Left lung (tissue), 14 donors: ENCODE measurements at places on chromosomes 11 and 22. TPM values are rescaled to one million over a fixed set of nuclear protein-coding genes. Genes with fewer than 3 reads are reported as not detected.

SMTNL1 gene
- polyA plus RNA-seq = 0.80 TPM

MORC2 gene
- 35.0 TPM for polyA plus RNA-seq

JAML gene
- 3.7 TPM for polyA plus RNA-seq

CYP2R1 gene
- 26.1 TPM for polyA plus RNA-seq

LARGE2 gene
- polyA plus RNA-seq = 12.5 TPM

PAK1 gene
- 55.1 TPM for polyA plus RNA-seq

DNA sequence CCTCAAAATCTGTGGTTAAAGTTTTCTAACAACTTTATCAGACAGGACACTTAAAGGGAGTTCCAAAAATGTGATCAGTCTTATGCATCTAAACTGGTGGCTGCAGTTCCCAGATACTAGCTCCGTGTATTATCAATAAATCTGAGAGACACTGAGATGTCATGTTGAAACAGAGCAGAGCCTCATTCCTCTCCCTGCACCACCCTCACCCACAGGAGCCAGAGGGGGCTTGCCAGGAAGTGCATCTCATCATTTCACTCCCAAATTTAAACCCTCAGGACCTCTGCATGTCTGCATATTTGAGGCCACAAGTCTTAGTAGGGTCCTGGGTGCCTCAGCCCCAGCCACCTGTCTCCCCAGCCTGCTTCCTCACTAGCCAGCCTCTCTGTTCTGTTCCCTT, 167.4 kb upstream of the NTM start:
- no peak for DNase-seq

DNA sequence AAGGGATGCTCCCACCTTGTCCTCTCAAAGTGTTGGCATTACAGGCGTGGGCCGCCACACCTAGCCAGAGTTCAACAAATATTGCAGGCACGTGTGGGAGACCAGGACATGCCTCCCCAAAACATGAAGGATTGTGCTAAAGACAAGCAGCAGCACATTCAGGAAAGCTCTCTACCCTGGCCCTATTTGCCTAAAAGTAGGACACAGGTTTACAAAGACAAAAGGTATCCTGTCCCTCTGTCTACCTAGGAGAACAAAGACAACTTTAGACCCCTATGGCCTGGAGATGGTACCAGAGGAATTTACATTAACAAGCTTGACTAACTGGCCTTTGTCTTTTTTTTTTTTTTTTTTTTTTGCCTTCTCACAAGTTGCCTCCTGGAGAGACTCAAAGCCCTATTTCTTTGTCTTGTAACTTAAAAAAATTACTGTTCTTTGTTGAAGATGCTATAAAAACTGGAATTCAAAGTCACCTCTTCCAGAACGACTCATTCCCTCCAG, 859 bp upstream of the ACCS start:
- no peak for DNase-seq

DNA sequence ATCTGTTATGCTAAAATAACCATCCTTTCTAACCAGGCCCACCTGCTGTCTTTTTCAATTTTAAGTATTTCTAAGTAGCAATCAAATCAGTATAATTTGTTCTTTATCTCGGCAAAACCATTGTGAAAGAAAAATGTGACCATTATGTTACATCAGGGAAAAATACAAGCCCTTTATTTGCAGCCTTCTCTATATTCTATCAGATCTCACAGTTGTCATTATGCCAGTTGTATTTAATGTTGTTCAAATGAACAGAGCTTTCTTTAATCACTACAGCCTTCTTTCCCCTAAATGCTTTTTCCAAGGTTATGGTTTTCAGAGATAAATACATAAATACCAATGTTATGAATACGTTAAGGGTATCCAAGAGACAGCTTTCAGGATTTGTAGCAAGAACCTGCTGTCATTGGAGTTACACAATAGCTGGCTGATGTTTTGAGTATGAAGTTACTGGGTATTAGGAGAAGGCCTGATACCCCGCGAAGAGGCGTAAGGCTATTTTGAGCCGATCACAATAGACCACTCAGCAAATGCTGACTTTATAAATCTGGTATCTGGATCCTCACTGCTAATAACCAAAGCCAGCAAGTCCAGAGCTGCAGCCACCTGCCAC, 406.3 kb downstream of the CADM1 start:
- DNase-seq = peak; percentile 32

DNA sequence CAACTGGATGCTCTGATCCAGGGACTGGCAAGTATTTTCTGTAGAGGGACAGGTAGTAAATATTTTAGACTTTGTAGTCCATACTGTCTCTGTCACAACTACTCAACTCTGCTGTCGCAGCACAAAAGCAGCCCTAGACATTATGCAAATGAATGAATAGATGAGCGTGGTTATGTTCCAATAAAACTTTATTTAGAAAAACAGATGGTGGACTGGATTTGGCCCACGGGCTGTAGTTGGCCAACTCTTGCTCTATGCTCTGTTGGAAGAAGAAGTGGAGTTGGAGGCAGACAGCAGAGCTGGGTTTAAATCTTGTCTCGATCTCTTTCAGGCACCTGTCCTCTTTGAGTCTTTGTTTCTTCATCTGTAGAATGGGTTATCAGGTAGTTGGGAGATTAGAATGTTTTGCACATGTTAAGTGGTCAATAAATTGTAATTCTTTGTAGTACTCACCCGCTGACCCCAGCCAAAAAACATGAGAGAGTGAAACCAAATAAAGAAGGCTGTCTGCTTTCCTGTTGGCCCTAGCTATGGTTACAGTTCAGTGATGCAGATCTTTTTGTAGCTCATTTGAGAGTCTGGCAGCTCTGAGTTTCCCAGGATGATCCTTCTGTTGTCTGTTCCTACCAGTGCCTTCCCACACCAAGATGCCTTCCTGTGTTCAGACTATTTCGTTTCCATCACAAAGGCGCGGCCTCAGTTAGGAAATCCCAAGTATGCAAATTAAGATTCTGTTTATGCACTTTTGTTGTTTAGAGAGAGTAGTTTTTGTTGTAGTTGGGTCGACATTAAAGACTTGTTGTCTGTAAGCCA, 198.1 kb upstream of the SEZ6L start:
- no peak for DNase-seq

DNA sequence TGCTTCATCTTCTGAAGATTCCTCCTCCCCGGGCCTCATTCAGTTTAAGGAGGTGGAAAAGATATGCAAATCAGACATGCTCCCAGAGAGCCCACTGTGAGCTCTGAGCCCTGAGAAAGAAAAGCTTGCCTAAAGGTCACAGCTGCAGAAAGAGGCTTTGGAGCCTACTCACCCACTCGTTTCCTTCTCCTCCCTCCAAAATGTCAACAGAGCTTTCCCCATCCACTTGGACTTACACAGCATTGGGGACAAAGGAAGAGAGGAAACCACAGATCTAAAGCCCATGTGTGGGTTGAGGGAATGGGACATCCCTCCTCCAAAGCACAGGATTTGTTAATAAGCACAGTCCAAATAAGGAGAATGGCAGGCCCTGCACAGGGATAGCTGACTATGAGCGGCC, 158.4 kb downstream of the ETS1 start:
- DNase-seq = no peak

DNA sequence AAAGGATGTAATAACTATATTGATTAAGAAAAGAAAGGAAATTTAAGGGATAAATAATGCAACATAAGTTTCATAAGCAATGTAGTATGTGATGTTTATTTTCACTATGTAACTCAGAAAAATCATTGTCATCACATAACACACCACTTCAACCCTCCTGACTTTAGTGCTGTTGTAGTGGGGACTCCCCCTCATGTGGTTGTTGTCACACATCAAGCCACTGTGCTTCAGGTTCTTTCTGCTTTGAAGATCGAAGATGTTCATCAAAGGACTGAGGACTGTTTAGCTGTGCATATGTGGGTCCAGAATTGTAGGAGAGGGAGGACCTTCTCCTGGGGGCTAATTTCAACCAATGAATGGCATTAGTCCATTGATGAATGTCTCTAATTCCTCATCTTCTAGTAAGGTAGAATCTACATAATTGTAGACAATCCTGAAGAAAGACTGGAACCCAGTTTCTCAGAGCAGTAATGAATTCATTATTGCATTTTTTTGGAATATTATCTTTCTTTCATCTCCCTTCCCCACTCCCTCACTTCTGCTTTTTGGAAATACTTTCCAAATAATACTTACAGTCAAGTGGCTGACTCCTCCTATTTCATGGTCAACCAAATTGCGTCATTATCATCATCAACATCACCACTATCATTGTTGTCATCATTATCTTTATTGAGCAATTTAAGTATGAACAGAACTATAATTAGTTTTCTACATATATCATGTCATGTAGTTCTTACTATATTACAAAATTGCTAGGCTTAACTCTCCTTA, 9.8 kb upstream of the CARD16 start:
- DNase-seq = no peak

DNA sequence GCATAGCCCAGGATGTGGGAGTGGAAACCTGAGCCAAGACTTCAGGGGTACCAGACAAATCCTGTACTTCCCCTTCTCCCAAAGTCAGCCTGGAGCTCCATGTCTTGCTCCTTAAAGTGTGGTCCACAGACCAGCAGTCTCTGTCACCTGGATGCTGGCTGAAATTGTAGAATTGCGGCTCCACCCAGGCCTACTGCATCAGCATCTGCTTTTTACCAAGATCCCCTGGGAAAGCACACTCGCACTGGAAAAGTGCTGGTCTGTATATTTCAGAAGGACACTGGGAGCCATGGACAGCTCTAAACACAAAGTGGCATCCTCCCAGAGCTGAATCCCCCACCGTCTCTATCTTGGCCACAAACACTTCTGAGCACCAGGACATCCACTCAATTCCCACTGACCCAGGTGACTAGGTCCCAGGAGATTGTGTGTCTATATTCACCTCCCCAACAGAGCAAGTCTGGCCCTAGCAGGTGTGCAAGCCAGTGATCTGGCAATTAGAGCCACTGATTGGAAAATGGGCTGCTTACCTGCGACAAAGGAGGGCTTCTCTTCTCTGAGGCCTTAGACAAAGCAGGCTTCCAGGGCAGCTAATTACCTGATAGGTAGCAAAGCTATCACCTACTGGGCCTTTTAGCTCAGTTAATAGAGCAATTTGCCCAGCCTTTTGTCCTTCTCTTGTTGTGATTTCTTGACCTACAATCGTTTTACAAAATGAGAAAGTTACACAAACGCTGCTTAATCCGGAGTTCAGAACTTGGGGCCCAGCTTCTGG, 443.3 kb downstream of the MN1 start:
- no peak for DNase-seq

DNA sequence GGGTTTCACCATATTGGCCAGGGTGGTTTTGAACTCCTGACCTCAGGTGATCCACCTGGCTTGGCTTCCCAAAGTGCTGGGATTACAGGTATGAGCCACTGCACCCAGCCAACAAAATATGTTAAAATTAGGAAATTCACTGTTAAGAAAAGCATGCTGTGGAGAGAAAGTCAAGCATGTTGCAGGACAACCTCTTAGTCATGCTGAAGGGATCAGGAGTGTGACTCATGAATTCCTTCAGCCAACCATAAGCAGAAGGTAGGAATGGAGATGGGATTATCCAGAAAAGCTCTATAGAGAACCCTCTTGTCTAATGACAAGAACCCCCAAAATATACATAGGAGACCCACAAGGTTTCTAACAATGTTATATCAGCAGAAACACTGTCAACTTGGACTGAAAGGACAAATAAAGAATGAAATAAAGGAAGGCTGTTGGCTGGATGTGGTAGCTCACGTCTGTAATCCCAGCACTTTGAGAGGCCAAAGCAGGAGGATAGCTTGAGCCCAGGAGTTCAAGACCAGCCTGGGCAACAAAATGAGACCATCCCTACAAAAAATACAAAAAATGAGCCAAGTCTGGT, 16.0 kb downstream of the MRTFA start:
- DNase-seq = no peak

DNA sequence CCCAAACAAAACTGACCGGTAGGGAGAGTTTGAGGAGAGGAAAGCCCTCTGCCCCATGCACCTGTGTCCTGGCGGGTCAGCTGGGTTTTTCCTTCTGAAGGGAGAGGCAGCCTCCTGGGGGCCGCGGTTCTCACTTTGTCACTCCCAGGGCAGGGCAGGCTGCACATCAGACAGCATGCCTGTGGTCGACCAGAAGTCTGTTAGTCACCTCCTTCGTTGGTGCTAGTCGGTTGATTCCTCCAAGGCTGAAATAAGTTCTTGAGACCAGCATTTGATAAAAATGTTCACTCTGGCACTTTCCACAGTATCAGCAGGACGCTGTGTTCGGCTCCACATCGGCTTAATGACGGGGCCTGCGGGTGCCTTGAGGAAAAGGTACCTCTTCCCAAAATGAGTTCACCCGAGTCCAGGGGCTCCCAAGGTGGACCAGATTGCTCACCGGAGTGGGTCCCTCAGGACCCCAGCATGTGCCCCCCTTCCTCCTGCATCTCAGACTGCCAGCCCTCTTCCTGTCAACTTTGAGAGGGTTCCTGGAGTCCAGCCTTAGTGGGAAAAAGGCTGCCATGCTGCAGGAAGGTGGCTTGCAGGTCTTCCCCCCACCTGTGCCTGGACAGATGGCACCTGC, 373.7 kb upstream of the B3GAT1 start:
- no peak for DNase-seq

- DNase-seq = peak; percentile 43
These were observed at the start of gene PITPNM1 for GRCh38 chr11:67504950-67505581. PITPNM1 (minus strand) TSS chr11:67505363; CDS start chr11:67504180, 1,183 bp downstream.

DNA sequence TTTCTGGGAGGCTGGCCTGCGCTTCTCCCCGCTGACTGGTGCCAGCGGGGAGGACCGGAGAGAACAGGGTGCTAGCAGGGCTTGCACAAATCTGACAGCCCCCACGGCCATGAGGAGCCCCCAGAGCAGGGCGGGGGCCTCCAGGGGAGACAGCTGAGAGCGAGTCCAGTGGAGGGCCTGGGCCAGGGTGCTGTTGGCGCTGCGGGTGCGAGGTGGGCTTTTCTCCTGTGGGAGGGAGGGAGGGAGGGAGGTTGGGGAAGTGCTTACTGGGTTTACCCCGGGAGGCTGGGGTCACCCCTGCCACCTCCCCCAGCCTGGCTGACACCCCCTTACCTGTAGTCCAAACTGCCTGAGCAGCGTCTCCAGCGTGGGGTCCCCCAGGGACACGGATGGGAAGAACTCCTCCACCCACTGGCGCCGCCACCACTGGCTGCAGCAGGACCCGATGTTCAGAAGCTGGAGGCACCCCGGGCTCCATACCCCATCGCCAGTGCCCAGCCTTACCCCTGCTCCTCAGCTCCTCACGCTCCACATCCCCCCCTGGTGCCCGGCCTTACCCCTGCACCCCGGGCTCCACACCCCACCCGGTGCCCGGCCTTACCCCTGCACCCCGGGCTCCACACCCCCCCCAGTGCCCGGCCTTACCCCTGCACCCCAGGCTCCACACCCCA, 3.9 kb downstream of the LMF2 start:
- DNase-seq = no peak

DNA sequence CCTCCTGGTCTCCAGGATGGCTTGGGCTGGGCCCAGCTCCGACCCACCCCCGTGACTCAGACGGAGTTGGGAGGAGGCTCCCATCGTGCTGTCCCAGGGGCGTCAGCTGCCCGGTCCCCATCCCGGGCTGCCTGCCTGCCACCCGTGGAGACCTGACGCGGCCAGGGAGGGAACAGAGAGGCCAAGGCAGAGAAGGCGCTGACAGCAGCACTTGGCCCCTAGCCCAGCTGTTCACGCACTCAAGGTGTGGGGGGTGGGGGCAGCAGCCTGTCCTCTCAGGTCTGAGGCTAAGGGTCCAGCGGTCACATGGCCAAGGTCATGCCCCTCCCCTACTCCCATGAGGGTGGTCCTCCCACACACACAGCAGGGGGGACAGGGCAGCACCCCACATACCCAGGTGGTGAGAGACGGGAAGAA, 48.6 kb downstream of the ELFN2 start:
- DNase-seq = no peak
